ENCODE measurements at places on chromosomes 5 and 9.

- no peak for DNase-seq
- H3K27ac ChIP-seq = no peak overlapping the region
- no peaks in the 10 kb centered on the region for H3K36me3 ChIP-seq
- no peaks in the 10 kb centered on the region for H3K4me1 ChIP-seq
- no peak overlapping the region for H3K4me3 ChIP-seq
- H3K27me3 ChIP-seq = no peaks in the 10 kb centered on the region
Observed at GRCh38 chr5:97968346-97968745, 785.3 kb upstream of the RIOK2 start.

DNA sequence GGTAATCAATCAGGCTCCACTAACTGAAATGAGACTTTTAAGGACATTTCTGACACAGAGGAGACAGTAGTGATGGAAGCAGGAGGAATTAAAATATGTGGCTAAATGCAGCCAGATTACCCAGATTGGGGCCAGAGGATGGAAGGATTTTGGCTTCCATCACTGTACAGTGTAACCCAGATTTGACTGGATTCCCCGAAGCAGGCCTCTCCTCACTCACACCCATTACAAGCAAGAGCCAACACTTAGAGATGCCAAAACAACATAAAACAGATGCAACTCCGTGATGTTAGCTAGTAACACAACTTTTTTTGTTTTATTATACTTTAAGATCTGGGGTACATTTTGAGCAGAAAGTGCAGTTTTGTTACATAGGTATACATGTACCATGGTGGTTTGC, 17.6 kb downstream of the TEK start:
- H3K36me3 ChIP-seq = no peaks in the 10 kb centered on the region
- H3K27me3 ChIP-seq = no peaks in the 10 kb centered on the region
- H3K4me1 ChIP-seq = peaks cover 36% of the 10 kb centered on the region
- no peak for DNase-seq

DNA sequence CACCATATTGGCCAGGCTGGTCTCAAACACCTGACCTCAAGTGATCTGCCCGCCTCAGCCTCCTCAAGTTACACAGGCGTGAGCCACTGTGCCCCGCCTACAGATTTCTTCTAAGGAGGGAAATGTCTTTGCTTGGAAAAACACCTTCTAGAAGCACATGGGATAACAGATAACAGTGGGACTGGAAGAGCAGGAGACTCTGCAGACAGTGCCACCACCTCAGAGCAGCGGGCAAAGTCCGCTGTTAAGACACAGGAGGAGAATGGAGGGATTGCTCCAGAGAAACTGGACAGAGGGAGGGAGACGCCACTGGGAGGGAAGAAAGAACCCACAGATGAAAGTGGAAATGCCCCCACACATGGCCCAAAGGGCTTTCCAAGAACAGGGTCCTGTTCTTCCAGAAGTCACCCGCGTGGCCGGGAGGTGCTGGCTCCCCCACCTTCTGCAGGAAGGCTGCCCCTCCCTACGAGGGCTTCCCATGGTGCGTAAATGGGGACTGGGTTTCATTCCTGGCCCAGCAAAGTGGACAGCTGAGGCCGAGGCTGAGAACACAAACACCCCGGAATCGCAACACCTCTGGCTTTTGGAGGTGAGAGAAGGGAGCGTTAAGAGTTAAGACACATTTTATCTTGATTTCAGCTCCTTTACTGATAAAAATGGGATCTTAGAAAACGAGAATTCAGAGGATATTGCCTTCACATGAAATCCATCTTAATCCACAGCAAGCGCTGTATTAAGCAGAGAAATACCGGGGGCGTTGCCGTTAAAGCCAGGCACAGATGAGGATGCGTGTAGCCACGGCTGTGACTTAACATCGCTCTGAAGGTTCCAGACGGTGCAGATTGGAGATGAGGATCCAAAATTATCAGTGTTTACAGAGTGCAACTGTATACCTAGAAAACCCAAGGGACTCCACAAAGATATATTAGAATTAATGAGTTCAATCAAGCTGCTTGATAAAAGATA, 11.2 kb downstream of the ADAMTS2 start:
- DNase-seq = no peak
- H3K36me3 ChIP-seq = no peaks in the 10 kb centered on the region
- no peak overlapping the region for H3K27ac ChIP-seq
- H3K4me3 ChIP-seq = no peak overlapping the region
- H3K27me3 ChIP-seq = no peaks in the 10 kb centered on the region
- H3K4me1 ChIP-seq = no peaks in the 10 kb centered on the region

GRCh38 chr9:122202111-122202510, 26.6 kb downstream of the LHX6 start:
- H3K27ac ChIP-seq = no peak overlapping the region
- H3K4me3 ChIP-seq = no peak overlapping the region
- DNase-seq = no peak
- no peaks in the 10 kb centered on the region for H3K36me3 ChIP-seq
- no peaks in the 10 kb centered on the region for H3K4me1 ChIP-seq

DNA sequence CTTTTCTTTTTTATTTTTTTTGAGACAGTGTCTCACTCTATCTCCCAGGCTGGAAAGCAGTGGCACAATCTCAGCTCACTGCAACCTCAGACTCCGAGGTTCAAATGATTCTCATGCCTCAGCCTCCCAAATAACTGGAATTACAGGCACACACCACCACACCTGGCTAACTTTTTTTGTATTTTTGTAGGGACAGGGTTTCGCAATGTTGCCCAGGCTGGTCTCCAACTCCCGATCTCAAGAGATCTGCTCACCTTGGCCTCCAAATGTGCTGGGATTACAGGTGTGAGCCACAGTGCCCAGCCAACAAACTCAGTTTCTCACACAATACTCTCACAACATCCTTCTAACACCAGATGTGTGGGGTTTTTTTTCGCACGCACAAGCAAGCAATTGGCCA, 22.1 kb downstream of the AFF4 start:
- H3K27ac ChIP-seq = no peak overlapping the region
- H3K27me3 ChIP-seq = no peaks in the 10 kb centered on the region
- peaks cover 1% of the 10 kb centered on the region for H3K36me3 ChIP-seq
- H3K4me3 ChIP-seq = no peak overlapping the region
- H3K4me1 ChIP-seq = no peaks in the 10 kb centered on the region

GRCh38 chr9:106745457-106745856, 117.5 kb upstream of the ZNF462 start:
- H3K27me3 ChIP-seq = no peaks in the 10 kb centered on the region
- H3K36me3 ChIP-seq = no peaks in the 10 kb centered on the region
- no peak overlapping the region for H3K27ac ChIP-seq
- H3K4me3 ChIP-seq = no peak overlapping the region

DNA sequence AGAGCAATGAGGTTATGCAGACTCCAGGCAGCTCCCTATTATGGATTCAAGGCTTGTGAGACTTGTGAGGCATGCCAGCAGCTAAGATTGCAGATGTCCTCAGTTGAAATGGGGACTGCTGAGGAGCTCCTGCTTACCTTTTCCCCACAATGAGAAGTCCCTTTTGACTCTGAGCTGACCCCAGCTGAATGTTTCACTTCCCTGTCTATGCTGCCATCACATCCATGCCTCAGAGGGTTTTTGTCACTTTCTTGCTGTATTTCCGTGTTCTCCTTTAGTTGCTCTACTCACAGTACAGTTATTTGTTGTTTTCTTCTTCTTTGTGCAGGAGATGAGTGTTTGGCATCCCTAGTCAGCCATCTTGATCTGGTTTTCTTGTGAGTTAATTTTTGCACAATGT, 18.8 kb upstream of the OR2S2 start:
- peaks cover 26% of the 10 kb centered on the region for H3K27me3 ChIP-seq
- no peak overlapping the region for H3K27ac ChIP-seq
- DNase-seq = no peak
- H3K4me3 ChIP-seq = no peak overlapping the region

DNA sequence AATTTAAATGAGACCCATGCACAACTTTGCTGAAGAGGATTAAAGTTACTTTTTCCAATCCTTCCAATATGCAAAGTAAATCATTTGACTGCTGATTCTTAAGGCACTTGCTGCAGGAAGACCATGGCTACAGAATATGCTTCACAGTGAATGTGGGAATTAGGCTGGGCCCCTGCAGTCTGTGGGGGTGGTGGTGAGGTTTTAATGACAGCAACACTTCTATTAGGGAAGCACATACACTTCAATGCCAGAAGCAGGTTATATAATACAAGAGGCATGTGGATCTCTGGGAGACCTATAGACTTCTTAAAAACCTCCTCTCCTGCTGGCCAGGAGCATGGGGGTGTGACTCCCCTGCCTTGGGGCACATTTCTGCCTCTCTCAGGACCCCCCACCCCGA, 124.5 kb upstream of the KLF9 start:
- H3K4me3 ChIP-seq = no peak overlapping the region
- no peaks in the 10 kb centered on the region for H3K4me1 ChIP-seq
- no peaks in the 10 kb centered on the region for H3K36me3 ChIP-seq

DNA sequence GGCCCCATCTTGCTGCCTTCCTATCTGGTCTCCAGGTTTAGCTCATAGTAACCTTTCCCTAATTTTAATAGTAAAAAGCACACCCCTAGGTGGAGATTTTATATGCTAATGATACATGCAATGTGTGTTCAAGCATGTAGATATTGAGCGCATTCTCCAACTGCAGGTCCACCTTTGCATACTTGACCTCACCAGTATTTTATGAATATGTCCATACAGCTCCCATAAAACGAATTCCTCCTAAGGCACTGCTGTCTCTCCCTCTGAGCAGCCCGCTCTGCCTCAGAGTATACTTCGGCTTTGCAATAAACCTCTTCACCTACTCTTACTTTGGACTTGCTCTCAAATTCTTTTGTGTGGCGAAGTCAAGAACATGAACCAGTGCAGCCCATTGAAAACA, 153.3 kb downstream of the RAB3C start:
- H3K36me3 ChIP-seq = no peaks in the 10 kb centered on the region
- H3K4me3 ChIP-seq = no peak overlapping the region
- H3K27me3 ChIP-seq = no peaks in the 10 kb centered on the region

DNA sequence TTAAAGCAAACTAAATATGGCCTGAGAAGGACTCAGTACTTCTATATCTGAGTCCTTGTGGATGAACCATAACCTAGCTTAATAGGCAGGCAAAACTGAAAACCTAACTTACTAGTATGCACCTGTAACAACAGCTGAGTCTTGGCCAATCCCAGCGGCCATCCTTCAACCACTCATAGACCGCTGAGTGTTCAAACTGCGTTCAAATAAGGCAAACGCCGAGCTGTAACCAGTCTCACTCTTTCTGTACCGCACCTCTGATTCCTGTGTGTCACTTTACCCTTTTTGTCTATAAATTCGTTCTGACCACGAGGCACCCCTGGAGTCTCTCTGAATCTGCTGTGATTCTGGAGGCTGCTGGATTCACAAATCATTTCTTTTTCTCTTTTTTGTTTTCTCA, 170.5 kb downstream of the COL23A1 start:
- H3K27me3 ChIP-seq = no peaks in the 10 kb centered on the region
- no peaks in the 10 kb centered on the region for H3K4me1 ChIP-seq
- no peaks in the 10 kb centered on the region for H3K36me3 ChIP-seq
- H3K27ac ChIP-seq = no peak overlapping the region
- no peak overlapping the region for H3K4me3 ChIP-seq

- no peaks in the 10 kb centered on the region for H3K27me3 ChIP-seq
- H3K4me1 ChIP-seq = peaks cover 50% of the 10 kb centered on the region
- no peak for DNase-seq
- H3K4me3 ChIP-seq = peak overlapping the region; percentile 14
- H3K36me3 ChIP-seq = peaks cover 22% of the 10 kb centered on the region
- peak overlapping the region; percentile 96 for H3K27ac ChIP-seq
Observed at GRCh38 chr5:38871058-38871605, 25.3 kb downstream of the OSMR start.

DNA sequence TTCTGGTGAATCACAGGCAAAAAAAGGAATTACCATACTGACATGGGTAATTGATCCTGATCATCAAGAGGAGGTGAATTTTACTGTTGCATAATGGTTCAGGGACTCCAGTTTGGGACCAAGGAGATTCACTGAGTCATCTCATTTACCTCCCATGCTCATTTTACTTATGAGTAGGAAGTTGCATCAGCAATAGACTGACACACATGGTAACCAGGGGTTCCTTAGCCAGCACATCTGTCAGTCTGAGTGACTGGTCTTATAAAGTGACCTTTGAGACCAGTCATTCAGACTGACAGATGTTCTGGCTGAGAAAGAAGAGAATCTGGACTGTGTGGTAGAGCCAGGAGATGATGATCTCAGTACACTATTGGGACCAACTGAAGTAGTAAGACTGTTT, 384.6 kb upstream of the CD180 start:
- no peaks in the 10 kb centered on the region for H3K36me3 ChIP-seq
- H3K4me1 ChIP-seq = peaks cover 12% of the 10 kb centered on the region
- H3K4me3 ChIP-seq = no peak overlapping the region
- peak; percentile 11 for DNase-seq
- no peaks in the 10 kb centered on the region for H3K27me3 ChIP-seq
- no peak overlapping the region for H3K27ac ChIP-seq

All from keratinocyte (primary cell).